ENCODE measurements at places on chromosomes 1 and 21. TPM values are rescaled to one million over a fixed set of nuclear protein-coding genes. Genes with fewer than 3 reads are reported as not detected.

The OPTC gene
- total RNA-seq, result not detected

The L1TD1 gene
- 0.18 TPM for total RNA-seq

The PYHIN1 gene
- total RNA-seq, result not detected

The LCE1D gene
- total RNA-seq, result not detected

The ACTL8 gene
- not detected for total RNA-seq

The TLCD4 gene
- total RNA-seq, result 14.7 TPM

The DMRTA2 gene
- total RNA-seq, result not detected

The TAS1R1 gene
- total RNA-seq, result not detected

The C1QB gene
- total RNA-seq, result 56.0 TPM

The SIPA1L2 gene
- total RNA-seq, result 3.3 TPM

The NBPF20 gene
- total RNA-seq, result 1.5 TPM

The HMGB4 gene
- total RNA-seq, result not detected

The TSPAN1 gene
- total RNA-seq, result 6.5 TPM

The TNFRSF1B gene
- total RNA-seq, result 2.1 TPM

The IQGAP3 gene
- not detected for total RNA-seq

The CCDC27 gene
- total RNA-seq, result not detected

The ENAH gene
- total RNA-seq, result 32.1 TPM

The HUNK gene
- total RNA-seq, result 8.6 TPM

The PFDN2 gene
- total RNA-seq, result 17.9 TPM

The OR2T4 gene
- not detected for total RNA-seq

The TFAP2E gene
- 0.26 TPM for total RNA-seq

The EIF2D gene
- 35.7 TPM for total RNA-seq

The HAX1 gene
- total RNA-seq, result 53.9 TPM

The SV2A gene
- total RNA-seq, result 0.51 TPM

The GIPC2 gene
- total RNA-seq, result 16.4 TPM

The HSD3B1 gene
- total RNA-seq, result not detected

The KCNQ4 gene
- 1.5 TPM for total RNA-seq

The PANK4 gene
- total RNA-seq, result 13.2 TPM

The RGS8 gene
- not detected for total RNA-seq

The ERICH3 gene
- 0.06 TPM for total RNA-seq

Measured in pancreas (tissue), 10 donors.